Stimulated activated CD4-positive, alpha-beta T cell treated with anti-CD3 and anti-CD28 coated beads, Interleukin-1b, Interleukin-23, amount 100 ng/mL, for 1 hour (primary cell): ENCODE measurements at places on chromosomes 12 and 14.

DNA sequence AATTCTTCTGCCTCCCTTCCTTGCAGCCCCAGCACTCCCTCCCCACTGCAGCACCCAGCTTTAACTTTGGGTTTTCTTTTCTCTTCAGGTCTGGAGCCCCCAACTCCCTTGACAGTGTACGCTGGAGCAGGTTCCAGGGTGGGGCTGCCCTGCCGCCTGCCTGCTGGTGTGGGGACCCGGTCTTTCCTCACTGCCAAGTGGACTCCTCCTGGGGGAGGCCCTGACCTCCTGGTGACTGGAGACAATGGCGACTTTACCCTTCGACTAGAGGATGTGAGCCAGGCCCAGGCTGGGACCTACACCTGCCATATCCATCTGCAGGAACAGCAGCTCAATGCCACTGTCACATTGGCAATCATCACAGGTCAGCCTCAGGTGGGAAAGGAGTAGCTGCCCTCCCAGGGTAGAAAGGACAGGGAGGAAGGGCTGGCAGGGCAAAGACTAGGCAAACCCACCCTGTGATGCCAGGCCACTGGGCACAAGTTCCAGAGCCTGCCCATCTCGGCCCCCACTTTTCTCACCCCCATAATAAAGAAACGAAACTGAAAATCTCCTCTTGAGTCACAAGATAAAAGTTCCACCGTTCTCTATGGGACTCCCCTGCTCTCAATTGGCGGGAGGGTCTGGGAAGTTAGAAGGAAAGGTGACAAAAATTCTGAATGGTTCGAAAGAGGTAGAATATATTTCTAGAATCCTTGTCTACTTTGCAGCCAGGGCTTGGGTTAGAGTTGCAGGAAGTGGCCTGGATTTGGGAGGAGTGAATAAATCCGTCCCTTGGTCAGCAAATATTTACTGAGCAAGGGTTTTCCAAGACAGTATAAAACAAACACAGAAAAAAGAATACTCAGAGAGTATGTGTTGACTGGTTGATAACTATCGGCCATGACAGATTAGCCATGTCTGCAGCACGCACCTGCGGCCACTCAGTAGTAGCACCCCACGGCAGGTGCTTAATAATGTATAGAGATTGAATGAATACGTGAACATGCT is 3.2 kb downstream of the LAG3 start:
- DNase-seq, result no peak

GRCh38 chr12:130266751-130267150 is 70.9 kb upstream of the PIWIL1 start:
- no peak for DNase-seq

DNA sequence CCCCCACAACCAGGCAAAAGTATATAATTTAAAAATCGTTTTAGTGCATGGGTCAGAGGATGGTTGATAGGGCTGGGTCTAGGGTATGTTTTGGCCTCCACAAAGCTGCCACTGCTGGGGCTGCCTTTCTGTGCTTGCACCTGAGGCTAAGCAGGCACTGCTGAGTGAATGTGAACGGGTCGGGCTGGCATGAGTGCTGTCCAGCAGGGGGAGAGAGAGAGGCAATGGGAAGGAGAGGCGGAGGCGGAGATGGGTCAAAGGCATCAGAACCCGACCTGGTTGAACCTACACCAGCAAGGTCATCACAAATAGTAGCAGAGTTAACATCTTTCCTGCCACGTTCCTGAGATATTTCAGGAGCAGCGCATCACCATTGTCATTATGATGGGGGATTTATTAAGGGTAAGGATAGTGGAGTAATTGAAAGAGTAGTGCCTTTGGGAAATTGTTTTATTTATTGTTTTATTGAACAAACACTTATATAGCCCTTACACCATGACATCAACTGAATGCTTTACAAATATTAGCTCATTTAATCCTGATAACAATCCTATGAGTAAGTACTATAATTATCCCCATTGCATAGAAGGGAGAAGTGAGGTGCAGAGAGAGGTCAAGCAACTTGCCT is 5.8 kb upstream of the NRXN3 start:
- DNase-seq, result no peak

DNA sequence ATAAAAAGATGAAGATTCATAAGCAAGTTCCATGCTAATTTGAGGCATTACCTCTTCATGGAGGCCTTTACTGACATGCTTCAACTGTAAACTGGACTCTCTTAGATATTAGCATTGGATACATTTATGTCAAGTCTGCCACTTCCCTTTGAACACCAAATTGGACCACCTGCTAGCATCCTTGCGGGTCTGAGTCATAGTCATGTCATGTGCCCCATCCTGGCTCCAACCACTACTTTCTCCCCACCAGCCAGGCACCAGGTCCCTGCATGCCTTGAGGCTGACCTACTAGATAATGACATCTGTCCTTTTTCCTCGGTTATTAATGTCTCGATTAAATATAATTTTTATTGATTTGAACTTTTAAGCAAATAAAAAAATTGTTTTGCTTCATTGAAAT is 32.9 kb upstream of the EEA1 start:
- no peak for DNase-seq

DNA sequence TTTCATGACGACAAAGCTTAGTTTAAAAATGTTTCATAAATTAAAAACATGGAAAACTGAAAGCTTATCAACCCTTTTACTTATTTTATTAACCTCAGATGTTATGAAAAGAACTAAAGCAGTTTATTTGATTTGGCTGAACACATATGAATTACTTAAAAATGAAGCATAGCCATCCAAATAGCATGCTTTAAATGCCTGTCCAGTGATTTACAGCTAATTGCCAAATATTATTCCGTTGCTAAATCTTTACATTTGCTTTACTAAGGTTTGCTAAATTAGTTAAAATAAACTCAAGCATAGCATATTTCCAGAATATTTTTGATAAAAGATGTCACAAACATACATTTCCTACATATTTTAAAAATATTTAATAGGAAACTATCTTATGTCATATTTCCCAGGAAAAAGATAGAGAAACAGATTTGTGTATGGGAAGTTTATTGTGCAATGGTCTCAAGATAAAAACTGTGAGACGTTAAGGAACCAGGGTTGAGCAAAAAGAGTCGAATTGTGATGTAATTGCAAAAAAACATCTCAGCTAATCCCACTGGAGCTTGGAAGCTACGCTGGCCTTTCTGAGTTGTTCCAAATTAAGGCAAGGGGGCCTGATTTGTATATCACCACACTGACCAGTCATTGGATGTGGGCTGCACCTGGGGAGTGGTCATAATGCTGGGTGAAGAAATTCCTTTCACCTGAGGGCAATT is 25.8 kb downstream of the GPR135 start:
- no peak for DNase-seq

DNA sequence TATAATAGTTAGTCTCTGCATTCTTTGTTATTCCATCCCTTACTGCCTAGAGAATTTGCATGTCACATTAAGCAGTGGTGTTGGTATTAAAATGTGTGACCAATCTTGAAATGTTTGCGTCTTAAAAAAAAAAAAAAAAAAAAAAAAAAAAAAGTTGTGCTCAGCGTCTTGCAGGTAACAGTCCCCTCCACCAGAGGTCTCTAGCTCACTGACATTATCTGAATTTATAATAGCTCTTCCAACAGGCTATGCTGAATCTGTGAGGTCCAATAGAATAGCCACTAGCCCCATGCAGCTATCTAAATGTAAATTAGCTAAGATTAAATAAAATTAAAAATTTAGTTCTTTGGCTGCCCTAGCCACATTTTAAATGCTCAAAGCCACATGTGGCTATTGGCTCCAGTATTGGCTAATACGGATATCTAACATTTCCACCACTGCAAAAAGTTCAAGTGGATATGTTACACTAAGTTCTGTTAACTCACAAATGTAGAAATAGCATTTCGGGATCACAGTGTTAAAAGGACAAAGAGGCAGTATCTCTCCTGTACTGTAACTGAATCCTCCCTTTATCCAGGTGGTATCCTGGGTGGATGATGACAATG is 28.7 kb downstream of the NKX2-8 start:
- DNase-seq, result no peak

DNA sequence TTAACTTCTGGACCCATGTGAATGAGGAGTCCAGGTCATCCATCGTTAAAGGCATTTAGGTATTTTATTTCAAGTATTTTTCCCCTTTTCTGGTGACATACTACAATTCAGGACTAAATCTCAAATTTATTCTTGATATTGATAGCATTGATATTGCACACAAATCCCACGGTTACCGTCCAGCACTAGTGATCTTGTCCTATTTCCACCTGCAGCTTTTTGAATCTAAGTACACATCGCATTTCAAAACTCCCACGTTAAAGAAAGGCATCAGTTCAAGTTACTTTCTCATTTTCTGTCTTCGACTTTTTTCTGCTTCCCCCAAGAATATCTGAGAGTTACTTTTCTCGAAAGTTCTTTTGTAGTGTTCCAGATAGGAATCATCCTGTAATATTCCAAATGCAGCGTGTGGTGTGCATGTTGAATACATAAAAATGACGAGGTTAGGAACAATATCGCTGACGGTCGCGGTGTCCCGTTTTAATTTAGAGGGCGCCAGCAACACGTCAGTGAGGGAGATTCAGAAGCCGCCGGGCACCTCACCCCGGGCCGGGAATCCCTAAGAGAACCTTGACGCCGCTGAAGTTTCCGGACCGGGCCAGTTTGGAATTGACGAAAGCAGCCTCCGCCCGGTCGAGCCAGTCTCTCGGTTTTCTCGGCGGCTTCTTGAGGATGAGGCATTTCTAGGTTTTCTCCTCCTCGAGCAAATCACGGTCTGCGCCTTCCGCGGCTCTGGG is 569 bp upstream of the RGS6 start:
- no peak for DNase-seq

GRCh38 chr12:114686773-114687500 is 3.0 kb upstream of the TBX3 start:
- DNase-seq, result no peak

DNA sequence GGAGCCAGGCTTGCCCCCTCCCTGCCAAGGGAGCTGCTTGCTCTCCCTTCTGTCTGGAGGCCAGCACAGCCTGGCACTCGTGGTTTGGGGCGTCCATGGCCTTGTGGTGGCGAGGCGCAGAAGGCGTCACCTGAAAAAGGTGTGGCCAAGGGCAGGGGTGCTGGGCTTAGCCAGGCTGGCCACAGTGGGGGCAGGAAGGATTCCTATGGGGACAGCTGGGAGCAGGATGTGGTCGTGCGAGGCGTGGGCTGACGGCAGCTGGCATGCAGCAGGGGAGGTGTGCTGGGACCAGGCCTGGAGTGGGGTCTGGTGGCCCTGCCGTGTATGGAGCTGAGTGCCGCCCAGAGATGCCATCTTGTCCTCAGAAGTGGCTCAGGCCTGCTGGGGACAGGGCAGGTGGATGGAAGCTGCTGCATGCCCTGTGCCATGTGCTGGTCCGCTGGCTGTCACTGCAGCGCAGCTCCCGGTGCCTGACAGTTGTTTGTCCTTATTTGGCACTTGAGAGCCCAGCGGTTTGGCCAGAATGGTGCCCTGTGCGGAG is 30.0 kb downstream of the SH2B3 start:
- DNase-seq, result no peak

- no peak for DNase-seq
Measured at GRCh38 chr12:6262211-6262610, 48.3 kb upstream of the PLEKHG6 start.

DNA sequence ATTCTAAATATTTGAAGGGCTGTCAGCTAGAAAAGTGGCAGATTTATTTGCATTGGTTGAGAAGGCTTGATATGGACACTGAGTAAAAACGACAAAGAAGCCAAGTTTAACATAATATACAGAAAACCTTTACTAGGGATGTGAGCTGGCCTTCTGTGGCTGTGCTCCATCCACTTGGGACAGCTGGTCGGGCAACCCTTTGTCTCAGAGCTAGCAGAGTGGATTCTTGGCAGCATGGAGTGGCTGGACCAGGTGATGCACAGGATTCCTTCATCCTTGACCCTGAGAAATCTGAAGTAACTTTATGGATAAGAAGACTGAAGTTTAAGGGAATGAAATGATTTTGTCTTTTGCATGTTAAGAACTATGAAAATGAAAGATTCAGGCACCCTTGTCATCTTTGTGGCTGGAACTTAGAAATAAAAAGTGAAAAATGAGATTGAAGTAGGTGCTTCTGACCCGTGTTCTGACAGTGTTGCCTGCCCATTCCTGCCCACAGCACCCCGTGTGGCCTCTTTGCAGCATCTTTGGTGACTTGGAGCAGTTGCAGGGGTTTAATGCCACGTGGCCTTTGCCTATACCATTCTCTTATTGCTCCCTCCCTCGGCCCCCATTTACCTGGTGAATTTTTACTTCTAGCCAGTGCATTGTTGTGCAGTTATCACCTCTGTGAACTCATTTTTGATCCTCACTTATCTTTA is 32.6 kb downstream of the PELI2 start:
- DNase-seq, result no peak

DNA sequence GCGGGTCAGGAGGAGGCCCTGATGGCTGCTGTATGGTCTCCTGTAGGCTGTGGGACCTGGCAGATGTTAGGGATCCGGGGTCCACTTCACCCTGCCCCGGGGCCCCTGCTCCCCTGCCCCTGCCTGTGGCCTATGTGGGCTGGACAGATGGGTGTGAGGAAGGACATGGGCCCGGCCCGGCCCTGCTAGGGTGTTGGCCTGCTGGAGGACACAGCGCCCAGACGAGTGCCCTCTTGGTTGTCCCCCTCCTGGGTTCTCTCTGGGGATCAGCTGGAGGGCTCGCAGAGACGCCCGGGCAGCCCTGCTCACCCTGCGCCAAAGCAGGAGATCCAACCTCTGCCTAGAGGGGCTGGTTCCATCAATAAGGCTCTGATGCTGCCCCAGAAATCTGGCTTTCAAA is 36.2 kb downstream of the BEGAIN start:
- no peak for DNase-seq

DNA sequence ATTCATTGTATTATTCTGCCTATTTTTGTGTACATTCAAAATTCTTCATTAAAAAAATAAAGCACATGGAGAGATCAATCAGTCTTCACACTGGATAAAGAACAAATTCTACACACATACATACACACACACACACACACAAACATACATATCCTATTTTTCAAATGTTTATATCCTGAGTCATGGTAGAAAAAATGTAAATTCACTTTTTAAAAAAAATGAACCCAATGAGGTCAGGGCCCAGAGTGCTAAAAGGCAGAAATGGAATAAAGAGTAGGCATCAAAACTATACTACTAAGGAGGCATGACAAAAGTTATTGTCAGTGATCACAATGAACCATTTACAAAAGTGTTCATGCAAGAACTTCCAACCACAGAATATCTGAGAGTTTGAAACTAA is 17.3 kb downstream of the GALC start:
- no peak for DNase-seq
